ENCODE measurements at places on chromosomes 3 and 15. TPM values are rescaled to one million over a fixed set of nuclear protein-coding genes. Genes with fewer than 3 reads are reported as not detected.

The NEK10 gene
- total RNA-seq = 16.2 TPM

The LSAMP gene
- 1.0 TPM for total RNA-seq

The SPATA12 gene
- not detected for total RNA-seq

The MESP2 gene
- 0.66 TPM for total RNA-seq

The SPTSSB gene
- total RNA-seq = 0.20 TPM

The ROBO2 gene
- 0.43 TPM for total RNA-seq

The SLC6A1 gene
- 0.10 TPM for total RNA-seq

The SATB1 gene
- 17.4 TPM for total RNA-seq

The SYNPR gene
- not detected for total RNA-seq

The CHRD gene
- 10.9 TPM for total RNA-seq

The SLC24A1 gene
- total RNA-seq = 4.8 TPM

The GHSR gene
- total RNA-seq = not detected

The A4GNT gene
- total RNA-seq = not detected

The RMDN3 gene
- total RNA-seq = 21.3 TPM

The OXNAD1 gene
- total RNA-seq = 9.3 TPM

The CCDC54 gene
- total RNA-seq = not detected

The DLL4 gene
- total RNA-seq = 0.07 TPM

The GOLGA8S gene
- 0.10 TPM for total RNA-seq
